Stimulated activated CD8-positive, alpha-beta memory T cell treated with anti-CD3 and anti-CD28 coated beads, Interleukin-7, amount 100 ng/mL, for 1 hour (primary cell): ENCODE measurements at places on chromosomes 6 and 20.

DNA sequence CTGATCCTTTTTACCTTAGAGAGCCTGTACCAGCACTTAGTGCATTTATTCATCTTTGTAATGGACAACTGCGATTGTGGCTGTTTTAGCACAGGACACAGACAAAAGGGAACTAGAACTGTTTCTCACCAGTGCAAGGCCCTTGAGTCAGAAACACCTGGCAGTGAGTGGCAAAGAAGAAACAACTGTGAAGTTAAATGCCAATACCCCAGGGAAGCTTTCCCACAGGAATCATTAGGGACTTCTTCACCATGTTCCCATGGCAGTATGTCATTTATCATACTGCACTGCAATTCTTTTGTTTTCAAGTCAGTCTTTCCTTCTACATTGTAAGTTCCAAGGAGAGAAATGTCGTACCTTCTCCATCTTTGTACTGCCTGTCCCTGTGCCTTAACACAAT, 28.6 kb upstream of the CDYL start:
- DNase-seq: no peak

DNA sequence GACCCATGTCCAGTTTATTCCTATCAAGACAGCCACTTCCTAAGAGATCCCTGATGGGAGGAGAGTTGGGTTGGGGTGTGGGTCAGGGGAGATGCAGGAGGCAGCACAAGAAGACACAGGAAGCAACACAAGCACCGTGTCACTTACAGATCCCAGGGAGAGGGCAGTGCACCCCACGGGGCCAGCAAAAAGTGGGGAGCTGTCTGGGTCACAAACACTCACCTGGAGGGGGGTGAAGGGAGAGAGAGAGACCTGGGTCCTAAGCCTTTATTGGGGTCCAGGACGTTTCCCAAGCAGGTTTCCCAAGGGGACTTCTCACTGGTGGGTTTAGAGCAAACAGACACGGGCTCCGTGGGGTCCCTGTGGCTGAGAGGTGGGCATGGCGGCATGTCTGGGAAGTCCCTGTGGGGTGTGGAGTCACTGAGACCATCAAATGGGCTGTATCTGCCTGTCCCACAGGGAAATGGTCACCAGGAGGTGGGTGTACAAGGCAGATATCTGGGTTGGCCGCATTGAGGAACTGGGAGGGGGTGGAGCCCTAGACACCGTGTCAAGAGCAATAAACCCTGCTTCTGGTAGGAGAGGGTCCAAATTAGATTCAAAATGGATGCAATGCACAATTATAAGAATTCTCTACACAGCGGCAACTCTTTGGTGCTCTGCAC, 1.6 kb upstream of the CD93 start:
- DNase-seq: no peak

DNA sequence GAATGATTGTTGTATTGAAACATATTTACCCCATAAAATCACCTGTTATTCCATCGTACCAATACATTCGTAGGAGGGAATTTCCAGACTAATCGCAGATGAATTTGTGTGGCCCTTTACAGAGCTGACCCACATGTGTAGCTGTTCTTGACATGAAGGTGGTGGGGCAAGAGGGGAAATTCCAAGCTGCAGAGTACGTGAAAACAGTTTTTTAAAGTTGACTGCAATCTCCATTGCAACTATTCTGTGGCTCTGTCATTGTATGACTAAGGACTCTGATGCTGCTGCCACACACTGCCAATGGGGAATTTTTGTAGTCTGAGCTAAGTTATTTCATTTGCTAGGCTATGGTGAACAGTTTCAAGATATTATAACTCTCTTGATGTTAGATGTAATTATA, 46.4 kb upstream of the ADTRP start:
- DNase-seq: no peak

DNA sequence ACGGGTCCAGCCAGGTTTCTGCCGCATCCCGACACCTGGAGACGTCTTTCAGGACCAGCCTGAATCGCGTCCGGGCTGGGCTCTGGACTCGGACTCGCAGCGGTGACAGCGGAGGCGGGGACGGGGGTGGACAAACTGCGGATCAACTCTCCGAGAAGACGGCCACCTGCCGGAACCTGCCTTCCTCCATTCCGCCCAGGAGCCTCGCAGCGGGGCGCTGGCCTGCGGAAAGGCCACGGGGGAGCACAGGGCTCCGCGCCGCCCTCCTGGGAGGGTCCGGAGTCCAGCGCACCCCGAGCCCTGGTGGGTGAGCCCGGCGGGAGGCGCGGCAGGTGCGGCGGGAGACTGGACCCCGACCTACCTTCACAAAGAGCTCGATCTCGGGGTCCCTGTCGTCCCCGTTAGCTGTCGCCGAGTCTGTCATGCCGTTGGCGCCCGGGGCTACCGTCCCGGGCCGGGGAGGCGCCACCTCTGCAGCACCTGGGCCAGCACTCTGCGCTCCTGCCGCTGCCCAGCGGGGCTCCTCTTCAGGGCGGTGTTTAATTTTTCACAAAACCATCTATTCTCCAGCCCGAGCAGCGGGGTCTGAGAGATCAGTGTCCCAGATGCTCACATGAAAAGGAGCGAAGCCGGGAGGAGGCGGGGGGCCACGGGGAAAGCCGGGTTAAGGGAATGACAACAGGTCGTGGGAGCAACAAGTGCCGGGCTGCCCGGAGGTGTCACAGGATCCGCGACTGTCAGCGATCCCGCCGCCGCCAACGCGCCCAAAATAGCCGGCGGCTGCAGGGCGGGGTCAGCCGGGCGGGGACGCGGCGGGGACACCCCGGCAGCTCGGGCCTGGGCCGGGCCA, at the start of gene CLIC5:
Gene CLIC5 (minus strand): TSS at position 742 of the 850 bp plus-strand sequence. CDS start 318 bp downstream, at position 424.
- no peak for DNase-seq

- no peak for DNase-seq
These were observed 100.6 kb downstream of the PRDM1 start for GRCh38 chr6:106186714-106187113.

DNA sequence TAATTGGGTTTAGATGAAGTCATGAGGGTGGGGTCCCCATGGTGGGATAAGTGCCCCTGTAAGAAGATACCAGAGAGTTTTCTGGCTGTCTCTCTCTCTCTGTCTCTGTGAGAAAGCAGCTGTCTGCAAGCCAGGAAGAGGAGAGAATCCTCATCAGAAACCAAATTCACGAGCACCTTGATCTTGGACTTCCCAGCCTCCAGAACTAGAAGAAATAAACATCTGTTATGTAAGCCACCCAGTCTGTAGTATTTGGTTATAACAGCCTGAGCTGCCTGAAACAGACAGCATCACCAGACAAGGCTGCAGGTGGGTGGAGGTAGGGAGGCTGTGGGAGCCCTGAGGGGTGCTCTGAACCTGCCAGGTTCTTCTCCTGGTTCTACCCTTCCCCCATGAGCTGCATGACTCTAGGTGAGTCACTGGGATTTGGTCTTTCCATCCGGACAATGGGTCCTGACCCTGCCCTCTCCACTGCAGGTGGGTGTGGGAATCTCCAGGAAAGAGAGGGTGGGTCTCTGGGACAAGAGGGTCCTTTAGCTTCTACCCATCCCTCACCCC, 34.3 kb upstream of the VEGFA start:
- no peak for DNase-seq

DNA sequence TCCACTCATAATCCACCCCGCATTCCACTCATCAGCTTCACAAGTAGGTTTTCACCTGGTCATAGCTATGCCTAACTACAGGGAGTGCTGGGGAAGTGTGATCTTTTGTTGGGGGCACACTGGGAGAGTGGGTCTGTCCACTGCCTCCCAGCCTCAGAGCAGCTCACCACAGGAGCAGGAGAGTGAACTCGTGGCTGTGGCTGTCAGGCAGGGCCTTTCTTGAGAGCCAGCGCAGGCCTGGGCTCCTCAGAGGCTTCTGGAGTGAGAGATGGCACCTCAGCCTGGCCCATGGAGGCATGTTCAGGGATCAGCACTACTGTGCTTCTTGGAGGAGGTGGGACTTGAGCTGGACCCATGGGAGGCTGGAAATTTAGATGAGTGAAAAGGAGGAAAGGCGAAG, 4.0 kb upstream of the GNRH2 start:
- no peak for DNase-seq

- DNase-seq: no peak
These were observed 84.6 kb downstream of the PTPN1 start for GRCh38 chr20:50594591-50595432.

GRCh38 chr20:45971425-45971674, 653 bp downstream of the ZNF335 start:
- no peak for DNase-seq

GRCh38 chr20:25739615-25740320, 43.1 kb upstream of the ZNF337 start:
- no peak for DNase-seq

- DNase-seq: no peak
These were observed 291.1 kb downstream of the CLIC5 start for GRCh38 chr6:45724511-45724910.

DNA sequence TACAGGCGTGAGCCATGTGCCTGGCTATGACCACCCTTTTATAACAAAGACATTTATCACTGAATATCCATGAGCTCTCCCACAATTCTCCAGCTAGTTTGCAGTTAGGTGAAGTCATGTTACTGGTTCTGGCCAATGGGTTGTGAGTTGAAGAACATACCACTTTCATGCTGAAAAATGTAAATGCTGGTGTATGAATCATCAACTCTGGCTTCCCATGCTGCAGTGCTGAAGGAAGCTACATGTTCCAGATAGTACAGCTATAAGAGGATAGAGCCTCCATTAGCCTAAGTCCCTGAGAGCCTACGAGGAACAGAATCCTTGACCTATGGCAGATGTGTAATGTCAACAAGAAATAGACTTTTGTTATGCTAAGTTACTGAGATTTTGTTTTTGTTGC, 180.4 kb downstream of the BTBD9 start:
- DNase-seq: no peak

DNA sequence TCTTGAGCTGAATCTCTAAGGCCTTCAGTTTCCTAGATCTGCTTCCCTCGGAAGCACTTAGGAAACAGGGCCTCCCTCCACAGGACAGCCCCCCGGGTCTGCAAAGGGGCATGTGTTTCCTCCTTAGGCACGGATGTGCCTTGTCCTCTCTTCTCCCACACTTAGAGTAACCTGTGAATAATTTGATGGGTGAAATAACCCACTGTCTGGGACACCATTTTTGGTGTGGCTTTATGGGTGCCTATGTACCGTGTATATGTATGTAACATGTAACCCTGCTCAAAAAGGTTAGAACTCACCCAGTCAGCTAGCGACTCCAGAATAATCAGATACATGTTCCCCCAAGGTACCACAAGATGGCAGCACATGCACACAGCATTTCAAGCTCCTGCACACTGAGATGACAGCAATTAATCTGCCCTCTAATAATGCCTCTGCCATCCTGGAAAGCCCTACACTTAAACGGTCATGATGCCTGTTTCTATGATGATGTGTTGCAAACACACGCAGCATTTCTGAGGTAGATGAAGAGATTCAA, 212.0 kb upstream of the PROKR2 start:
- DNase-seq: peak; percentile 39

GRCh38 chr6:39929039-39929732, 5.1 kb downstream of the MOCS1 start:
- no peak for DNase-seq

DNA sequence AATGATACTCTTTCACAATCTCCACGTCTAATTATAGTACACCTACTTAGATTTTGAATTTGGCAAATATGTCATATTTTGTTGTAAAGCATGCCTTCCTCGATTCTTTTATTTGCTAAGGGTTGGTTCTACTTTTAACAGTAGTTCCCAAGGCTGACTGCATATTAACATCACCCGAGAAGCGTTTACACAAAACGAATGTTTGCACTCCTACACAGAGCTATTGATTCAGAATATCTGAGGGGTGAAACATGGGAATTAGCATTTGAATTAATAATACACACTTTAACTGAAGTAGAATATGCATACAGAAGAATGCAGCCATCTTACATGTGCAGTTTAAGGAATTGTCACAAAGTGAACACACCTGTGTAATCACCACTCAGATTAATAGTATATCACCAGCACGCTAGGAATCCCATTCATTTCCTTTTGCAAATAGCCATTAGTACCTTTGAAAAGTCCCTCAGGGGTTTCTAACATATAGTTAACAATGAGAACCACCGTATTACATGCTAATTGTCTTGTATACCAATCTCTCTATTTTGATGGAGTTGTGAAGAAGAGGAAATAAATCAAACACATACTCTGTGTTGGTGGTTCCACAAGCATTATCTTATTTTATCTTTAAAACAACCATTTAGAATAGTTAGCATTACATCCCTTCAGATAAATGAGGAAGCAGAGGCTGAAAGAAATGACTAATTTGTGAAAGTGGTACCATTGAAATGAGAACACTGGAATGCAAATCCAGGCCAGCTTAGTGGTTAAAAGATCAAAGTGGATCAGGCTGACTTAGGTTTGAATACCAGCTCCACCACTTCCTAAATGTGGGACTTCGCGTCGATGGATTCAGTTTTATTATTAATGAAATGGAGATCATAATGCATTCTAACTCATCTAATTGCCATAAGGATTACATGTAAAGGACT, 317.6 kb downstream of the HDGFL1 start:
- no peak for DNase-seq

DNA sequence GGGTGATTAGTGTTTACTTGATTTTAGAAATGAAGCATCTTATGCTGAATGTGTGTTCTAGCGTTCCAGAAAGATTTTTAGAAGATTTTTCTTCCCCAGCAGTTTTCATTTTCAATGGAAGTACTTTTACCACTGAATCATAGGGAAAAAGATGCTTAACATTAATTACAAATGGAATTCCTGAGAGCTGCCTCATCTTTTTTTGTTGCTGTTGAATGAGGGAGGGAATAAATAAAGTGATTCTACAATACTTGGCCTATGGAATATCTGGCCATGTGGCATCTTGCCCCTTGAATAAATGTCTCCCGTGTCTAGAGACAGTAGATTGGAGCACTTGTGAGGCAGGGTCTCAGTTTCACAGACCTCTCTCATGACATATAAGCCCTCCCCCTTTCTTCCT, 44.1 kb upstream of the SLC22A1 start:
- DNase-seq: no peak

DNA sequence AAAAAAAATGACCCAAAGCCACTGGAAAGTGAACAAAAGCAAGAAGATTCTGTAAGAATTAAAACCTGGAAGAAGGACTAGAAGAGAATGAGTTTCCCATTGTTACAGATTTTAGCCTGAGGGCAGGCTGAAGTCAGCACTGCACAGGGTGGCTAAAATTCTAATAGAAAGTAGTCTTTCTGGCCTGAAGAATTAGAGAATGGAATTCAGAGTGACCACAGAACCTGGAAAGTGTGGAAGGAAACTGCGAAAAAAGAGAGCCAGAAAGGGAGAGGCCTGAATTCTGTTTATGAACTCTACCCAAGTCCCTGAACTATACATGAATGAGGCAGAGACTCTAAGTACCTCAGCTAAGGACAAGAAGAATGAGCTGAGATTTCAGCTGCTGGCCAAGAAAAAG, 38.9 kb upstream of the FILIP1 start:
- DNase-seq: no peak

DNA sequence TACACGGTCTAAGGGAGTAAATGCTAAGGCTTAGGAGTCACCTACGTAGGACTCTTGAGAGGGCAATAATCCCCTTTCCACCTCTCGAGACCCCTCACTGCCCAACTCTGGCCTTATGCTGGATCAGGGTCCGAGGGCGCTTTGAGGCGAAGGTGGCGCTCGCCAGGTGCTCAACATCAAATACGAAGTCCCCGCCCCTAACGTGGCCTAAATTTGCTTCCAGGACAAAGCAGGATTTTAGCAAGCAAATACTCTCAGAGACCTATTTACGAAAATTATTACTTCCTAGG, 406 bp upstream of the TRIM26 start:
- no peak for DNase-seq

- DNase-seq: no peak
These were observed 695.9 kb upstream of the FLRT3 start for GRCh38 chr20:15033269-15033668.
